ENCODE measurements at places on chromosomes 13 and 19.

DNA sequence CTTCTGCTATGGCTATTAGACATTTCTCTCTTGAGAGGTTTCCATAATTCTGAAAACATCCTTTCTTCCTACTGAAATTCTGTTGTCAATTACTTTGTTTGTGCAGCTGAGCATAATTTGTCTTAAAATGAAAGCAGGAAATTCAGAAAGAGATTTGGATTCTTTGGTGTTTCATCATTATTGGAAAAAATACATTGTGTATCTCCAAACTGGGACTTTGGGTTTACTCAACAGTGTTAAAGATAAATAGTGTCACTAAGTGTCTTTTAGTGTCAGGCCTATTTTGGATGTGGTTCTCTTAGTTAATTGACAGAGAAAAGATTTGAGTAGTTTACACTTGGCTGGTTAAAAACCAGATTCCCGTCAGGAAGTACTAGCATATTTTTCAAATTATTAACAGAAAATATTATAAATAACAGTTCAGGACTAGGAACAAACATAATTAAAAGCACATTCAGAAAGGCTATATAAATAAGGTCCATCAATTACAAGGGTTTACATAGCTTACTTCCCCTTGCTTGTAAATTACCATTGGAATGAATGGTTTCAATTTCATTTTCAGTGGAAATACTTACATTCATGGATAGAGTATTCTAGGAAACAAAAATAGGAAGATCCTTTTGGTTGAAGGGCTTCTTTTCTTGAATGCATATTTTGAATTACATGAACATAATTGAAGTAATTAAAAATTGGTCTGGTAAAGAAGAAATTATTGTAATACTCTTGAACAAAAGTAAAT, 483.1 kb downstream of the GPC6 start:
- no peak for DNase-seq

DNA sequence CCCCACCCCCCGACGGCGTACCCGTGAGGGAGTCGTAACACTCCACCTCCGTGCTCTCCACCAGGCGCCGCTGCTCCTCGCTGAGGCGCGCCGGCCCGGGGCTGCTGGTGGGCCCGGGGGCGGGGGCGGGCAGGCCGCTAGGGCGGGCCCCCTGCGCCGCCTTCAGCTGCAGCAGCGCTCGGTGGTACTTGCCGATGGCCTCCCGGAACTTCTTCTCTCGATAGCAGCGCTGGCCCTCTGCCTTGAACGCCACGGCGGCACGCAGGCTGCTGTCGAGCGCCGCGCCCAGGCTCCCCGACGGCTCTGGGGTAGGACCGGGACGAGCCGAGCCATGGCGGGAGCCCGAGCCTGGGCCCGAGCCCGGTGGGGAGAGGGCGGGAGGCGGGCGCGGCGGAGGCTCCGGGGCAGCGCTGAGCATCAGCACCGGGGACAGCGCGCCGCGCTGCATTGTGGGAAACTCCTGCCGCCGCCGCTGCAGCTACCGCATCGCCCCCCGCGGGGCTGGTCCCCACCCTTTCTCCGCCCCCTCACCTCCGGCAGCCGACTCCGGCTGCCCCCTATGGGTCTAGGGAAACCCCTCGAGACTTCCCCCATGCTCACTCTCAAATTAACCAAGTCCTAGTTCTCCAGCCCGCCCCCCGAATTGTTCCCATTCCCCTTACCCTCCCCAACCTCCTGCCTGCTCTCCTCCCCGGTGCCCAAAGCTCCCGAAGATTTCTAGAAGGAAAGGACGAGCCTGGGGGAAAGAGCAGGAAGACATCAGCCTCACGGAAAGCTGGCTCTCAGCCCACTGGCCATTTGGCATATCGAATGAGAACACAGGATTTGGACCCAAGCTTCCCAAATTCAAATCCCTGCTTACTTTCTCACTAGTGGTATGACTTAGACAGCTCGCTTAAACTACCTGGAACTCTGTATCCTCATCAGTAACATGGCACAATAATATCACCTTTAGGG, at the start of gene TTC9B:
Gene TTC9B, minus strand, starts transcription at position 451 of the 957 bp plus-strand sequence. Its CDS starts 3 bp downstream, at position 448.
- no peak for DNase-seq

- DNase-seq: no peak
Observed at GRCh38 chr13:50152655-50153309, 137.5 kb downstream of the KCNRG start.

DNA sequence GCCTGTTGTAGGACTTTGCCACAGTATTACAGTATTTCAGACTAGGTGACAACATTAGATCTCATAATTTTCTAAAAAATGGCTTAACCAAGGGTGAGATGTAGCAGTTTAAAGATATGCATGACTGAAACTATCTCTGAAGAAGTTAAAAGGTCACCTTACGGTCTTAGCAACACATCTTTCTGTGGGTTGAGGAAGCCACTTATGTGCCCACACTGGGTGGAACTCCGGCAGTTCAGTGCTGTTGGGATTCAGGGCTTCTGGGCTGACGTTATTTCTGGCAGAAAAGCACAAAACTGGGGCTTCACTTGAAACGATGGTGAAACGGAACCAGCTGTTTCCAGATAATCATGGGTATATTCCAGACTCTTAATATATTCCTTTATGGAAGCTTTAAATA, 697.3 kb downstream of the PCDH9 start:
- no peak for DNase-seq

GRCh38 chr13:89238496-89238895, 1567.3 kb downstream of the SLITRK5 start:
- DNase-seq: no peak

DNA sequence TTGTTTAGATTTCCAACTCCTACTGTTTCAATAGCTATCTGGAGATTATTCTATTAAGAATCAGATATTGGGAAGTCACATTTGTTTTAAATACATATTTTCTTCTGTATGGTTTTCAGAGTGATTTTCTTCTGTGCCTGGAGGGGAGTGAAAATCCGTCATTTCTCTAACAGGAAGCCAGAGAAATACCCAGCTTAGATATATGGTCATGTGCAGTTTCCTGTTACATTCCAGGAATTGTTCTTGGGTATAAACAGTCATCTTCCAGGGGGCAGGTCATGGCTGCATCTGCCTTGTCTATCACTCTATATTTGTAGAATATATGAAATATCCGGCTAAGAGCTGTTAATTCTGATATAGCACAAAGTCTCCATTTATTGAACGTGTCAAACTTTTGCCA, 77.5 kb upstream of the MIR17HG start:
- DNase-seq: no peak

DNA sequence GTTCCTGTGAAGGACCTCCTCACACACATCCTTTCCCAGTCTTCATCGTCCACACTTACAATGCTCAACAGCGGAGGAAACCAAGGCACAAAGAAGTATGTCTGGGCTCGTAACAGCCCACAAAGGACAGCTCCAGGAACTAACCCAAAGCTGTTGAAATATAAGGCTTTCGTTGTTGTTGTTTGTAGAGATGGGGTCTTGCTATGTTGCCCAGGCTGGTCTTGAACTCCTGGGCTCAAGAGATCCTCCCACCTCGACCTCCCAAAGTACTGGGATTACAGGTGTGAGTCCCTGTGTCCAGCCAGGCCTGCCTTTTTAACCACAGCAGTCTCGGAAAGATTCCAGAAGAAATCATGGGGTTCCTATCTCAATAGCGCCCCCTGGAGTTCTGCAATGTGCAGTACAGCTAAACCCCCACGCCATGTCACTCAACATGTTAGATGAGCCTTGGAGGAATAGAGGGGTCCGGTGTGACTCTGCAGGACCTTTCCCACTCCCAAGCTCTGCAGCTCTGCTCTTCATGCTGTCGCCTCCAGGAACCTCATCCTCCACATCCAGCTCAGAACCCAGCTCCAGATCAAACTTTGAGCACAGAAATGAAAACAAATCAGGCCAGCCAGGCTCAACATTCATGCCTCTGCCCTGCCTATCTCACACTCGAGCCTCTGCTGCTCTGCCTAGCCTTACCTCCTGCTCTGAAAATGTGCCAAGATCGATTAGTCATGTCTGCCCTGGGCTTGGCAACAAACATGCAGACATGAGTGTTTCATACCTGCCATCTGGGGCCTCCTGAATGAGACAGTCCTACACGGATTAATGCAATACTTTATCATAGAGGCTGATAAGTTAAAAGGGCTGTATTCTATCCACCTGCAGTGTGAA, 7.5 kb downstream of the PLA2G4C start:
- DNase-seq: no peak

- DNase-seq: no peak
Observed at GRCh38 chr19:50415661-50416033, 3.1 kb upstream of the SPIB start.

DNA sequence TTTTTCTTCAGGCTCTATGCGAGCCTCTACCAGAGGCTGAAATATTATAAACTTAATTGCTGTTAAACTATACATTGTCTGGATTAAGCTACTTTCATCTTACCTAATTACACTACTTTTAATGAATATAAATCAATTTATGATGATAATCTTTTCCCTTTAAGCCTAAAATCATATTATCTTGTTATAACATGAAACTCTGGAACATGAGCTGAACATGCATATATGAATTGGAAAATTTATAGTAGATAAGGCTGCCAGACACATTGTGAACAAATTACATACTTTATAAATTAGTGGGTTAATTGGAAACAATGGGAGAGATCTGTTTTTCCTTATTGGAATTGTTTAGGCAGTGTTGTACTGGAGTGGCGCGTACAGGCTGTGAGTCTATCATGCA, 45.3 kb upstream of the ZDHHC20 start:
- DNase-seq: no peak

DNA sequence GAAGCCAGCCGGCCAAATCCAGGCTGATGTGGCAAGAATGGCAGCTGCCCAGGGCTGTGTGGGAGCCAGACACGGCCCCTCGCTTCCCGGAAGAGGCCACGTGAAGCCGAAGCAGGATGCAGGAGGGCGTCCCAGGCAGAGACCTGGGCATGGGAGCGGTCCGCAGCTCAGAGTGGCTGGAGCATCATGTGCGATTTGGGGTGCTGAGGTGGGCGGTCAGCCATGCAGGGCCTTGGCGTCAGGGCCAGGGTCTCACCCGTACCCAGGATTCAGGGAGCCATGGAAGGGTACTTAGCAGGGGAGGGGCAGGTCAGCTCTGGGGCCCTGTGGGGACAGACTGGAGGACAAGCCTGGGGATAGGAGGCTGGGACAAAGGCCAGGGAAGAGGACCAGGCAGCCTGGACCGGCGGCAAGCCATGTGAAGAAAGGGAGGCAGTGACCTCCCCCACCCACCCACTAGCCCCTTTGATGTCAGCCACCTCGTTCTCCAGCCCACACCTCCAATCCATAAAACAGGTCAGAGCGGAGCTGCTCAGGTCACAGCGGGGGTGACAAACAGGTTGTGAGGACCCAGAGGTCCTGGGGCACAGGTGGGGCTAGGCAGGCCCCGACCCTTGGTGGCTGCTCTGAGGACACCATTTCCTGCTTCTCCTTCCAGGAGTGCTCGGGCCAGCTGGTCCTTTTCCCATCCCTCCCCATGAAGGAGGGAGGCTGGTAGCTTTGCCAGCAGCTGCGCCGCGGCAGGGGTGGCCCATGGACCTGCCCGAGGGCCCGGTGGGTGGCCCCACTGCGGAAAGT, 2.3 kb downstream of the KASH5 start:
- DNase-seq: no peak

DNA sequence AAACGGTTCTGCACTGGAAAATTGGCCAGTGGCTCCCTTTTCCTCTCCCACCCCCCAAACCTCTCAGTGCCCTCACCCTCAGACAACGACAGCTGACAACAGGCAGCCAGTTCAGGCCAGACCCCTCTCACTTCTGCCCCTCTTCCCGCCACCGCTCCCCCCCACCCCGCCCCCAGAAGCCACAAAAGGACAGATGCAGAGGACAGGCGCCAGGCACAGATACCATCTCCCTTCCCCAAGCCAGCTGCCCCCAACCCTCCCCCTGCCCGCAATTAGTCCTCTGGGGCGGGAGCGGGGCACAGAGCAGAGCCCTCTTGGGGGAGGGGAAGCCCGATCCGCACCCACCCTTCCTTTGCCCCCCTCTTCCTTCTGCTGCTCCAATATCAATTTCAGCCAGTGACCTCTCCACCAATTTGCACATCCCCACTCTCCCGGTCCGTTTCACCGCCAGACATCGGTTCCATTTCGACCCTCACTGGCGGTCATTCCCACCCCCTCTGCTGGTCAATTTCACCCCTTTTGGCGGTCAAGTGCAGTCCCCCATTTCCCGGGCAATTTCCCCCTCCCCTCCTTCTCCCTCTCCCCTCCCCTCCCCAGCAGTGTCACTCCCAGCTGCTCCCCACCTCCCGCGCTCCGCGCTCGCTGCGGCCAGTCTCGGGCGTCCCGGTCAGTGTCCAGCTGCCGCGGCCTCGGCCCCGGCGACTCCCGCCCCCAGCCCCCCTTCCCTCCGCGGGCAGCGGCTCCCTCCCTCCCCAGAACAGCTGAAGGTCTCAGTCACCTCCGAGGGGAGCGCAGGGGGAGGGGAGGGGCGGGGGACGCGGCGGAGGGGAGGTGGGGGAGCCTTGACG, at the start of gene SHD:
Gene SHD, plus strand, starts transcription at position 848 of the 848 bp plus-strand sequence. CDS start 798 bp downstream, outside the sequence.
- no peak for DNase-seq

GRCh38 chr13:99897076-99897440, 74.5 kb downstream of the ZIC5 start:
- no peak for DNase-seq

GRCh38 chr19:27892500-27892899, 1320.5 kb downstream of the UQCRFS1 start:
- no peak for DNase-seq

GRCh38 chr13:114334305-114335053, 20.2 kb downstream of the CHAMP1 start:
- no peak for DNase-seq

GRCh38 chr13:91214031-91214430, 133.5 kb upstream of the MIR17HG start:
- no peak for DNase-seq

DNA sequence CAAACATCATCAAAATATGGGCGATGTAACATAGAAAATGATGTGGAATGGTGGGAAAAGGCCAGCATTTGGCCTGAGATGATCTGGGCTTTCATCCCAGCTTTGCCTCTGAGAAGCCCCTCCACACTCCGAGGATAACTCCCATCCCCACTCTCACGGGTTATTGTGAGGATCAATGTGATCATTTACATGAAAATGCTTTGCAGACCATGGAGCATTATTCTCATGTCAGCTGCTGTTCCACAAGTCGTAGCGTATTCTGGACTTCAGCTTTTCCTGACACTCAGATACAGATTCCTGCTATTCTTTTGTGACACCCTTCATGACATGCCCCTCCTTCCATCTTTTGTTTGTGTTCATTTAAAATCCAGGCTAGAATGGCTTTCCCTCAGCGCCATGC, 86.5 kb downstream of the NUFIP1 start:
- DNase-seq: no peak

- no peak for DNase-seq
Observed at GRCh38 chr19:50051964-50052363, 26.2 kb downstream of the ZNF473 start.

All from tibial artery (tissue), 4 donors.